ENCODE measurements at places on chromosomes 1 and 21.

- no peak for DNase-seq
Measured at GRCh38 chr1:38787041-38787440, 72.5 kb downstream of the RRAGC start.

GRCh38 chr1:51612447-51612961 lies 4.4 kb upstream of the OSBPL9 start:
- no peak for DNase-seq

GRCh38 chr1:13921190-13921589 lies 221.2 kb downstream of the PRDM2 start:
- DNase-seq = no peak

GRCh38 chr1:3472906-3473305 lies 18.4 kb downstream of the ARHGEF16 start:
- no peak for DNase-seq

- no peak for DNase-seq
Measured at GRCh38 chr1:96598416-96599168, 123.0 kb upstream of the PTBP2 start.

- no peak for DNase-seq
Measured at GRCh38 chr1:237457573-237457972, 415.6 kb downstream of the RYR2 start.

GRCh38 chr1:30613188-30613587 lies 110.2 kb downstream of the MATN1 start:
- DNase-seq = no peak

DNA sequence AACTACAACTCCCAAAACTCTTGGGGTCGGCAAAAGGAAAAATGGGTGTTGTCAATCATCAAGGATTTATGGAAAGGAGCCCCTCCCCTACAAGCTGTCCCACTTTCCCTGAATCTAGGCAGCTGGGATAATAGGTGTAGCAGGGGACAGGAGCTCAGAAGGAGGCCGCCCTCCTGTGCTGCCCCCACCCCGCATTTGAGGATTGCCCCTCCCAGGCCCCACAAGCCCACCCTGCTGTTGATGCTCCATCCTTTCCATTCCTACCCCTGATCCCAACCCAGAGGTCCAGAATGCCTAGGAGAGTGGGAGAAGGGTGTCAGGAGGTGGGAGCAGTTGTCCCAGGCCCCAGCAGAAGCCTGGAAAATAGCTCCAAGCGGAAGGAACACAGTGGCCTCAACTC lies 1.9 kb upstream of the MRPL24 start:
- no peak for DNase-seq

DNA sequence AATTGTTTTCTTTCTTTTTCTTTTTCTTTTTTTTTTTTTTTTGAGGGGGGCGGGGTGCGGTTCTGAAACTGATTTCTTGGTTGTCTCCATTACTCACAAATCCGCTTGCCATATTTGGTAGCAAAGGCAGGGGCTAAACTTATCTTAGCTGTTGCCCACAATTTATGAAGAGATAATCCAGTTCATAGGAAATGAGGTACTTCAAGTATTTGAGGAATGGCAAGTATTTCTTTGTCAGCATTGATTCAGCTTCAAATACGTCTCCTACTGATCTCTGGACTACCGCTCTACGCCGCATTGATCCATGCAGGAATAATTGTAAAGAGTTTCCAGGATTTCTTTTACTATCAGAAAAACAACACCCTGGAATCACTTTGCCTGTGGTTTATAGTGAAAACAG lies 289.2 kb upstream of the DPYD start:
- DNase-seq = no peak

DNA sequence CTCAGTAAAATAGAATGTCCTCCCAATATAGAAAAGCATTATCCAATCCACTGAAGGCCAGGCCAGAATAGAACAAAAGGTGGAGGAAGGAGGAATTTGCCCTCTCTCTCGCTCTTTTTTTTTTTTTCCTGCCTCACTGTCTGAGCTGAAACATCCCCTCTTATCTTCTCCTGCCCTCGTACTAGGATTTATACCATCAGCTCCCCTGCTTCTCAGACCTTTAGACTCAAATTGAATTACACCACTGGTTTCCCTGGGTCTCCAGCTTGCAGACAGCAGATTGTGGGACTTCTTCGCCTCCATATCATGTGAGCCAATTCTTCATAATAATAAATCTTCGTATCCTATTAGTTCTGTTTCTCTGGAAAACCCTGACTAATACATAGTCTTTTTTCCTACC lies 4.9 kb upstream of the ZMYM6 start:
- no peak for DNase-seq

- no peak for DNase-seq
Measured at GRCh38 chr1:32971576-32971975, 7.0 kb upstream of the RNF19B start.

DNA sequence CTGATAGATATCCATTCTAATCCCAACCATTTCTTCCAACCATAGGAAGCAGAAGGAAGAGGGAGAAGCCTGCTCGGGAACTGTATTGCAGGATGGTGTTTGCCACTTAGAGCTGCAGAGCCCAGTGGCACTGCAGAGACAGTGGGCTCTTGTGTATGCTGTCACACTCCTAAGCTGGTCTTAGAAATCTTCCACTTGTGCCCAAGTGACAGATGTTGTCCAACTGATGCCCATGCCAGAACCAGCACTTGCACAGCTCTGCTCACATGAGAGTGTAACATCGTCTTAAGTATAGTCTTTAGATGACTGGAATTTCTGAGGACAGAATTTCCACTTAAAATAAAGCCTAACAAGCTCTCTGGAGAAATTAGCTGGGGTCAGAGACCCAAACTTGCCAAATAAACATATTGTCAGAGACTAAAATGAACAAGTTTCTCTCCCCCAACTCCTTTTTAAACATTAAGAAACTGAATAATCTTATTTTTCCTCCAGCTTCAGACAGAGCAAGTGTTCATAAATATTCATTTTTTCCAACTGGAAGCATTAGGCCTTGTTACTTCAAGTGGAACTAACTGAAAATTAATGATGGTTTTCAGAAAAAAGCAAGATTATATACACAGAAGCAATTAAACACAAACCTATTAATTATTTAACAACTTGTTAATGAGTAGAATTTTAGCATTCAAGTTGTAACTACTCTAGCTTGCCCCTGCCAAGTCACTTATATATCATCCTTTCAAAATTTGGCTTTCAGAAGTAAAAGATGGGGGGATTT lies 577.3 kb downstream of the AJAP1 start:
- DNase-seq = no peak

GRCh38 chr21:45403133-45403824 lies 1.7 kb upstream of the COL18A1 start:
- DNase-seq = peak; percentile 13

DNA sequence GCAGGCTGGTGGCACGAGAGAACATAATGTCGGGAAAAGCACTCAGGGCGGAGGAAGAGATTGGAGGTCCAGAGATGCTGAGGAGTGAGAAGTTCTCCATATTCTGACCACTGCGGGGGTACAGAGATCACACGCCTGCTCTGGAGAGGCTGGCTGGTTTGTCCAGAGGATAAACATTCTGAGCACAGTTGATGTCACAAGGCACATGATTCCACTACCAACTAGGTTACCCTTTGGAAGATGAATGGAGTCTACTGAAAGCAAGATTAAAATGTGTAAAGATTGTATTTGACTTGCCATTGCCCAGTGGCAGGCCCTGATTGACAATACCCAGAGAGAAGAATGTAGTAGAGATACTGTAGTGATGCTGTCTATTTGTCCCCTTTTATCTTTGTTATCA lies at the start of gene SPATA46:
SPATA46 (minus strand) TSS at position 164 of the 400 bp plus-strand sequence; CDS start at position 100, 64 bp downstream.
- no peak for DNase-seq

DNA sequence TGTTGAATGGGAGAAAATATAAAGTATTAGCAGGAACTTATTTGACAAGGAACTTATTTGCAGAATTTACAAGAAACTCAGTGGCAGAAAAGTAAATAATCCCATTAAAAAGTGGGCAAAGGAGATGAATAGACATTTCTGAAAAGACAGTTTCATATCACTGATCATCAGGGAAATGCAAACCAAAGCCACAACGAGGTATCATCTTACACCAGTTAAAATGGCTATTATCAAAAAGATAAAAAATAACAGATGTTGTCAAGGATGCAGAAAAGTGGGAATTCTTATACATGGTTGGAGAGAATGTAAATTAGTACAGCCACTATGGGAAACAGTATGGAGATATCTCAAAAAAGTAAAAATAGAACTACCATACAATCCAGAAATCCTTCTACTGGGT lies 61.0 kb downstream of the SYT14 start:
- no peak for DNase-seq

DNA sequence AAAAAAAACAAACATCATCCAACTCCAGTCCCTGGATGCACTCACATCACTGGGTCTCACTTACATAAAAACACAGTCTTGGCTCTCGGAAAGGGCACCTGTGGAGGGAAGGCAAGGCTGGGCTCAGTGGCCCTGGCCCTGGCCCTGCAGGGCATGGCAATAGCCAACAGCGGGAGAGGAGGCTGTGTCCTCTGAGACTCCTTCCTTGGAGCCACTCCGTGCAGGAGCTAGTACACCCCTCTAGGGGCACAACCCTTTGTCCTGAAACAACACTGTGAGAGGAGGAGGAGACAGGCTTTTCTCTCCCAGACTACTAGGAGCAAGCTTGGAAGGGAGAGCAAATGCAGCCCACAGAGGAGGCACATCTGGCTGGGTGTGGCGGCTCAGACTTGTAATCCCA lies 28.0 kb downstream of the URB1 start:
- DNase-seq = no peak

GRCh38 chr1:209766051-209766450 lies 10.2 kb downstream of the TRAF3IP3 start:
- DNase-seq = no peak

GRCh38 chr1:95368178-95368577 lies 134.2 kb downstream of the RWDD3 start:
- DNase-seq = no peak

DNA sequence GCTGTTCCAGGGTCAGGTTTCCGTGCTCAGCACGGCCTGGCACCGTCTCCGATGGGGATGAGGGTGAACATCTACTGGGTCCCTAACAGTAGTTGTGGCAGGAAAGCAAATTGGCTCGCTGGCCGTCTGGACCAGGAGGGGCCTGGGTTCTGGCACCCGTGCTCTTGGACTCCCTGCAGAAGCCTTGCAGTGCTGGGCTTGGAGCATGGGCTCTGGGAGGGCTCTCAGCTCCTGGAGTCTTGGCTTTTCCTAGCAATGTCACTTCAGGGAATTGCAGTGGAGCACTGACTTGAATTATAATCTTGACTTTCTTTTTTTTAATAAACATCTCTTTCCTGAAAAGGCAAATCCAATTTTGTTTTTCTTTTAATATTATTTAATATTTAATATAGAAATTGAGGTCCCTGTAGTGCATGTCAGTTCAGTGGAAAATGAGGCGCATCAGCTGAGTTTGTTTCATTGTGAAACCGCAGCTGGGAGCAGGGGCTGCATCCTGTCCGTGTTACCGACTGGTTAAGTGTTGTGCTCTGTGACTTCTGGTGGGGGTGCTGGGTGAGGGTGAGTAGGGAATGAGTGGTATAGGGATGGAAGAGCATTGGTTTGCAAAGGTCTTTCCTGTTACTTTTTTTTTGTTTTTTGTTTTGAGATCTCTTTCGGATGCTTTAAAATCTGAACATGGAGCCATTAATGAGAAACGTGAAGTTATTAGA lies 64.1 kb downstream of the PEX14 start:
- DNase-seq = no peak

DNA sequence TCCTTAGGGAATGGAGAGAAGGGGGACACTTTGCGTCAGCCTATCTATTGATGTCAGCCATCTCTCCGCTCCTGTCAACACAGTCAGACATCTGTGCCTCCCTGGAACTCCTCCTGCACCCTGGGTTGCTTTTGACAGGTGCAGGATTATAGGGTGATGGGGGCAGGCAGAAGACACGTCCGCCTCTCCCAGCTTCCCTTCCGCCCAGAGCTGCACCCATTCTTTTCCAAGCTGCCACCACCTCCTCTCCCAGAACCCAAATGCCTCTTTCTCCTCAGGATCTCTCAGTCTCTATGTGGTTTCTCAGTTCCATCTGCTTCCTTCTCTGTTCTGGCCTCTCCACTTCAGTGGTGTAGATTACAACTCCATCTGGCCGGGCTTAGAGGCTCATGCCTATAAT lies 17.1 kb upstream of the KIF1B start:
- no peak for DNase-seq

DNA sequence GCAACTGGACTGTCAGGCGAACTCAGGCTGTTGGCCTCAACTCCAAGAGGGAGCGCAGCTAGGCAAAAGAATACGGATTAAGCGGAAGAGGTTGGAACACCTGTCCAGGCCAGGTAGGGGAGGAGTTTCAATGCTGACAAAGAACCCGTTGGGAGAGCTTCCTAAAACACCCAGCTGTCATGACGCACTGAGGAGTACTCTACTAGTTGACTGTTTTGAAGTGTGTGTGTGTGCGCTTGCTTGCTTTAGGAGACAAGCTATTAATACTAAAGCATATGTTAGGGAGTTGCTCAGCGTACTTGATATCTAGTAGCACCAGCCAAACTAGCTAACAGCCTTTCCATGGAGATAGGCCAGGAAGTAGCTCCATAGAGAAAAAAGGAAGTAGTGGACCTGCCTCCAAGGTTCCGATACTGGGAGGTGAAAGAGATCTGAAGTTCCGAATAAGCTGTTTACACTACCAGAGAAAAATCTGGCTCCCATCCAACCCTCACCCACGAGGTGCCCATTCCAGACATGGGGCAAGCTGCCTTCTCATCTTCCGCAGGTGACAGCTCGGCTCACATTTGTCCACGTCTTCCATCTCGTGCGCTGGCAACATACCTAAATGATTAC lies 974 bp upstream of the FNBP1L start:
- DNase-seq = no peak

- DNase-seq = no peak
Measured at GRCh38 chr1:29804181-29804899, 568.0 kb downstream of the PTPRU start.
